NCI-H69 (cell line): ENCODE measurements at places on chromosomes 16 and 17.

- DNase-seq, result peak; percentile 43
Observed at GRCh38 chr16:50267151-50267631, 840 bp downstream of the ADCY7 start.

DNA sequence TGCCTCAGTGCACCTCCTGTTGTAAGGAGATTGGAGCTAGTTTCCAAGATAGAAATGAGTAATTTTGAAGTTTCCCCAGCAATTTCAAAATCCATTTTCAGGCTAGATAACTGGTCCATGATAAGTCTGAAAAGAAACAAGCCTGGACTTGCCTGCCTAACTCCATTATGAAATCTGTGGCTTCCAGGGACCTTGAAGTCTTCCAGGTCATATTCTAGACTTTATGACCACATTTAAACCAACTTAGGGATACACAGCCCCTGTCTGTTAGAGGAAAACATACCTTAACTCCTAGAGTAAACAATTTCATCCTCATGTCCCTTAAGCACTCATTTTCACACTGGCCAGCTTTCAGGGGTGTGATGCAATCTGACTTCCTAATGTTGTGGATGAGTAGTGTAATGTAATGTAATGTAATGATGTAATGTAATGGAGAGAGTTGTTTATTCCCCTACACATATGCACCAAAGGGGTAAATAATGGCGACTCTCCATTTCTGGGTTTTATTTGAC is 96.7 kb upstream of the FAM20A start:
- DNase-seq, result peak; percentile 20

- DNase-seq, result no peak
Observed at GRCh38 chr17:4475463-4475862, 23.2 kb upstream of the SPNS2 start.

- no peak for DNase-seq
Observed at GRCh38 chr16:68889508-68890150, 46.3 kb downstream of the TANGO6 start.

DNA sequence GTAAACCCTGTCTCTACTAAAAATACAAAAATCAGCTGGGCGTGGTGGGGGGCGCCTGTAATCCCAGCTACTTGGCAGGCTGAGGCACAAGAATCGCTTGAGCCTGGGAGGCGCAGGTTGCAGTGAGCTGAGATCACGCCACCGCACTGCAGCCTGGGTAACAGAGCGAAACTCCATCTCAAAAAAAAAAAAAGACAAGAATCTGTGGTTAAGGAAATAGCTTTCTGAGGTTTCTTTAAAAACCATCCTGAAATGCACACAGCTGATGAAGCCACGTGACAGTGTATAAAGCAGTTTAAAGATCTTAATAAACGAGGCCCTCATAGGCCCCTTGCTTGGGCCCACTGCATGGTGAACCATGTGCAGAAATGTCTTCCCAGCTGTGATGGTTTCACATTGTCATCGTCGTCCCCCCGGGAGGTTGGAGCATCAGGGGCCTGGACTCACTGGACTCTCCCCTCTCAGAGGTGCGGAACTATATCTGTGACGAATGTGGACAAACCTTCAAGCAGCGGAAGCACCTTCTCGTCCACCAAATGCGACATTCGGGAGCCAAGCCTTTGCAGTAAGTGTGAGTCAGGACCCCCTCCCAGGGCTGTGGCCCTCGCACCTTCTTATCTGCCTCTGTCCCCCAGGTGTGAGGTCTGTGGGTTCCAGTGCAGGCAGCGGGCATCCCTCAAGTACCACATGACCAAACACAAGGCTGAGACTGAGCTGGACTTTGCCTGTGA is 16.2 kb downstream of the ZNF276 start:
- no peak for DNase-seq

DNA sequence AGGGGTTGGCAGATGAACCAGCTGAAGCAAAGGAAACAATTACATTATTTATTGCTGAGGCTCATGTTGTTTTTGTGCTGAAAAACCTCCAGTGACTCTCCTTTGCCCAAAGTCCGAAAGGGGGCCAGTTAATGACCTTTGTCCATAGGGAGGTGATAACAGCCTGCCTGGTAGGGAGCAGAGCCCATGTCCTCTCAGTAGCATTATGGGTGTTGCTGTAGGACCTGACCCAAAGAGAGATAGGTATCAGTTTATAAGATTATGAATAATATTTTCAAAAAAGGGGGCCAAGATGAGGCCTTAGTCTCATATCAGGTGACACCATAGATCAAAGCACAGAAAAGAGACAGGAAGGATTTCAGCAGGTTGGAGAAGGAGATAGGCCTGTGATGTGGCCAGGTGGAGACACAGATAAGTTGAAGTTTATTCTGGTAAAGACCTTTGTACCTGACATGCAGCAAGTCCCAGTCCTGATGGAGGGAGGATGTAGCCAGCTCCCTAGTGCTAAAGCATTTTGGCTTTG is 55.1 kb downstream of the CENPV start:
- no peak for DNase-seq

DNA sequence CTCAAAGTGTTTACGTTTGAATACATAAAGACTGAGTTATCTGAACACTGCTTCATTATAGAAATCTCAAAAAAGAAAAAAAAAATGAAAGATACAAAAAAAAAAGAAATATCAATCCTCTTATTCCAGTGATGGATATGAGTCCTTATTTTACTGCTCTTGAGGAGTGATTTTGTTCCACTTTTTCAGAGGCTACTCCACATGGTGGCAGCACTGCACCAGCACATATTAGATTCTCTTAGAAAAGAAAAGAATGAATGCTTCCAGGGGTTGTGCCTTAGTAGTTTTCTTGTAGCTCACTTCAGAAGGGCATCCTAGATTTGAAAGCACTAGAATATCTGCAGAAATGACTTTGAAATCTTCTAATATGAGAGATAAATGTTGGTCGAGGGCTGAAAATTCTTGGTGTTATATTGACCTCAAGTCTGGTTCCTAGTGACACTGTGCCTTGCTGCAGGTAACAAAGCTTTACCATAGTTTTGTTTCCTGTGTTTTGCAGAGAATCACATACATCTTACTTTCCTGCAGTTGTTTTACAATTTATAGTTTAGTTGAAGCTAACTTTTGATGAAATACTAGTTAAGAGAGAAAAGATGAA is 25.9 kb downstream of the AP2B1 start:
- DNase-seq, result peak; percentile 75

DNA sequence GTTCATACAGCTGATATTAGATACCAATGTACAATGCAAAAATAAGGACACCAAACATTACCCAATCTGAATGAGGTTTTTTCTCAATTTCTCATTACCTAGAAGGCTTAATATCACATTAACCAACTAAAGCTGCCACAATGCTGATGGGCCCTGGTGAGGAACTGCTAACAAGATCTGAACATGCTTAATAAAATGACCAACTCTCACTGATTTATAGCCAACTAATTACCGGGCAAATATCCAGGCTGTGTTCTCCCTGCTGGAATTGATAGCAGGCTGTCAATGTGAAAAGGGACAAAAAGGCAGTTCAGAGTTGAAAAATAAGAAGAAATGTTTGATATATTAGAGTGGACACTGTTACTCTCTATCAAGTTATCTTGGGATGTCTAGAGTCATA is 124.6 kb downstream of the TOX3 start:
- DNase-seq, result no peak

- DNase-seq, result peak; percentile 51
Observed at GRCh38 chr17:72430611-72431432, 310.0 kb downstream of the SOX9 start.

DNA sequence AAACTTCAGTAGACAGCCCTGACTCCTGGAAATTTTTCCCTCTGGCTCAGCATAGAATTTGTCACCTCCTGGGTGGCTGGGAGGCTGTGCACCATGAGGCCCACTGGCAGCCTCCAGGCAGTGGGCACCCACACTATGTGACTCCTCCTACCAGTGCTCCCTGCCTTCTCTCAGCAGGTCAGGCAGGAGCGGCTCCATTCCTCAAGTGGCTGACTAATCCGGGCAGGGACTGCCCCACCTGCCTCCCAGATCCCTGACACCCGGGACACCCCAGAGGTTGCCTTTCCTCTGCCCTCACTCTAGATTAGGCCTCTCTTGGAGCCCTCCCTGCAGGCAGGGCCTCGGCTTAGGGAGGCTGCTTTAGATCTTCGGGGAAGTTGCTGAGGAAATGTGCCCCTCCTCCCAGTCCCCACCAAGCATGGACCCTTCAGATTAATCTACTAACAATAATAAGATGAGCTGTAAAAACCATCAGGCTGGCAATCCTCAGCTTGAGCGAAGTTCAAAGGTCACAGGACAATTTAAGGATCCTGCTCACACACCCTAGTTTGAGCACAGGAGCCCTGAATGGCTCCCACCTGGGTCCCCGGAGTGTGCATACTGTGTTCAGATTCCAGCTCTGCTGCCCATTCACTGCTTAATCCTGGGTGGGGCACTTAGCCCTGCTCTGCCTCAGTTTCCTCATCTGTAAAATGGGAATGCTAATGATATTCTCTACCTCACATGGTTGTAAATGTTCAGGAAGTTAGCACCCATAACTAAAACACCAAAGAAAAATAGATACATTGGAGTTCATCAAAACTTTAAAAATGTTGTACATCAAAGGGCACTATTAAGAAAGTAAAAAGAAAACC is 10.0 kb upstream of the MYCBPAP start:
- DNase-seq, result no peak

- DNase-seq, result no peak
Observed at GRCh38 chr17:42453439-42453838, 5.2 kb upstream of the ATP6V0A1 start.

DNA sequence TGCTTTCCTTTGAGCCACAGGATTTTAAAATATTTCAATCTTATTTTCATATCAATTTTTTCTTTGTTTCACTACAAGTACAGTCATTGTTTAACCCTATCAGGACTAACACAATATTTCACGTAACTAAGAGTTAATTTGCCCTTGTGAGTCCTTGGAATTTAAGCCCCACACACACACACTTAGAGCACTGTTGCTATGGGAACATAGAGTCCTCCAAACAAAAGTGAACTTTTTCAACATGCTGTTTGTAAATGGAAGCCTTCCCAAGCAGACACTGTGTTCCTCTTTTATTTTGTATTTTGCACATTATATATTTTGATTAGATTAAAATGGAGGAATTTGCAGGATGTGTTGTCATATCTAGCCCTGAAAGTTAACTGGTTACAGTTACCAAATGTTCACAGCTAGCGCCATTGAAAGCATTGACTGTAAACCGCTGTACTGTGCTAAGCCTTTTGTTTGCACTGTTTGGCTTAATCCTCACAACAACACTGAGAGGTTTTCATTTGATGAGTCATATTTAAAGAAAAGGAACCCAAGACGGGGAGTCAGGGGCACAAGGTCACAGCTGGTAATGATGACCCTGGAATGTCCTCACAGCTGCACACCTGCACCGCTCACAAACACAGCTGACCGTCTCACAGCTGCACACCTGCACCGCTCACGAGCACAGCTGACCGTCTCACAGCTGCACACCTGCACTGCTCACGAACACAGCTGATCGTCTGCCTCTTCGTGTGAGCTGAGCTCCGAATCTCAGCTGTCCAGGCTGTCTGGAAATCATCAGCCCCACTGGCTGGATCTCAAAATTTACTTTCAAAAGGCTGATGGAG is 6.3 kb downstream of the HSBP1 start:
- DNase-seq, result peak; percentile 80

DNA sequence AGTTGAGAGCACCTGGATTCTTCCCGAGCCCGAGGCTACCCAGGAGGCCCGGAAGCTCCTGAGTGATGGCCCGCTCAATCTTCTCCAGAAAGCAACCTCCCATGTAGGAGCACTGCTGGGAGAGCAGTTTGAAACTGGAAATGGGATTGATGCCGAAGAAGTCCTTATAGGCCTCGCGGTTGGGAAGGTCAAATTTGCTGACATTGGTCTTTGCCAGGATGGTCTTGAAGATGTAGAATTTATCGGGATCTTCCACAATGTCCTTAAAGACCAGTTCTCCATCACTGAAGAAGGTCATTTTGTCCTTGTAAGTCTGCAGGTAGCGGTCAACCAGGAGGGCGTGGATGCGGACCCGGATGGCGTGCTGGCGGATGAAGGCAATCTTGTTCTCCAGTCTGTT is 49.7 kb downstream of the SRL start:
- DNase-seq, result no peak

GRCh38 chr17:77429369-77429968 is 288.7 kb downstream of the SEC14L1 start:
- no peak for DNase-seq

- no peak for DNase-seq
Observed at GRCh38 chr17:8362651-8363332, 13.7 kb downstream of the KRABD2 start.

- DNase-seq, result no peak
Observed at GRCh38 chr17:63120406-63120805, 154.4 kb downstream of the TANC2 start.

GRCh38 chr17:83064732-83065659 is 14.4 kb upstream of the METRNL start:
- no peak for DNase-seq

- DNase-seq, result peak; percentile 28
Observed at GRCh38 chr17:4304417-4305027, 40.7 kb upstream of the ANKFY1 start.

- DNase-seq, result no peak
Observed at GRCh38 chr16:47866423-47866822, 289.4 kb downstream of the ABCC12 start.

- no peak for DNase-seq
Observed at GRCh38 chr17:75750661-75751423, 14.2 kb downstream of the GALK1 start.

- DNase-seq, result no peak
Observed at GRCh38 chr17:57255182-57255775, 1.0 kb upstream of the MSI2 start.

- DNase-seq, result no peak
Observed at GRCh38 chr17:80092959-80093358, 8.4 kb upstream of the GAA start.

GRCh38 chr17:27323538-27324215 is 29.8 kb downstream of the WSB1 start:
- peak; percentile 78 for DNase-seq

GRCh38 chr17:59754552-59754951 is 47.1 kb downstream of the VMP1 start:
- peak; percentile 65 for DNase-seq

DNA sequence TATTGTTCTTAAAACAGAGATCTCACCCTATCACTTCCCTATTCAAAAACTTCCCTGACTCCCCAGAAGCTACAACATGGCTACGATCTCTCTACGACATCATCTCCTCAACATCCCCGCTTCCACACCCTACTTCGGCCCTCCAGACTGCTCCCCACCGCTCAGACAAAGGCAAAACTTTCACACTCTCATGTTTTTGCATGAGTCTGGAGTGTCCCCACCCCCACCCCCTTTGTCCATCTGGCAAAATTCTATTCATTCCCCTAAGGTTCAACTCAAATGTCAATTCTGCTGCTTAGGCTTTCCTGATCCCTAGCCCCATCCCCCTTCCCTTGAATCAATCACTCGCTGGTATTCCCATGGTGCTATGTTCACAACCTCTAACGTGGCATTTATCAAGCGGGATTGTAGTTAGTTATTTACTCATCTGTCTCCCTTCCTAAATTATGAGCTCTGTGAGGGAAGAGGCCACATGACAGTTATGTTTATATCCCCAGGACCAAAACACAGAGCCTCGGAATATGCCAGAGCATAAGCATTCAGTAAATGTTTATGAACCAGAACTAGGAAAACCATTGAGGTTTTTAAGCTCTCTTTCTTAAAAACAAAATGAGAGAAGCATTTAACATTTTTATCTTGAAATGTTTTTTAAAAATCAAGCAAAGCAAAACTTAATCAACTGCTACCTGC is 55.9 kb downstream of the STX8 start:
- no peak for DNase-seq

GRCh38 chr16:23227529-23227928 is 45.0 kb downstream of the SCNN1G start:
- no peak for DNase-seq
